ENCODE measurements at places on chromosomes 6 and 20. TPM values are rescaled to one million over a fixed set of nuclear protein-coding genes. Genes with fewer than 3 reads are reported as not detected.
A peak's percentile ranks its signal among the peaks of the same experiment; 100 is the strongest.

GRCh38 chr20:59772373-59772705 is 161.1 kb downstream of the SYCP2 start:
- no peak for DNase-seq

GRCh38 chr6:257774-258173 is 34.5 kb upstream of the DUSP22 start:
- no peak for DNase-seq

GRCh38 chr20:61850457-61850856 is 215.2 kb downstream of the TAF4 start:
- DNase-seq, result no peak

- DNase-seq, result peak; percentile 31
Measured at GRCh38 chr6:73134588-73134987, 90.7 kb downstream of the KHDC1L start.

DNA sequence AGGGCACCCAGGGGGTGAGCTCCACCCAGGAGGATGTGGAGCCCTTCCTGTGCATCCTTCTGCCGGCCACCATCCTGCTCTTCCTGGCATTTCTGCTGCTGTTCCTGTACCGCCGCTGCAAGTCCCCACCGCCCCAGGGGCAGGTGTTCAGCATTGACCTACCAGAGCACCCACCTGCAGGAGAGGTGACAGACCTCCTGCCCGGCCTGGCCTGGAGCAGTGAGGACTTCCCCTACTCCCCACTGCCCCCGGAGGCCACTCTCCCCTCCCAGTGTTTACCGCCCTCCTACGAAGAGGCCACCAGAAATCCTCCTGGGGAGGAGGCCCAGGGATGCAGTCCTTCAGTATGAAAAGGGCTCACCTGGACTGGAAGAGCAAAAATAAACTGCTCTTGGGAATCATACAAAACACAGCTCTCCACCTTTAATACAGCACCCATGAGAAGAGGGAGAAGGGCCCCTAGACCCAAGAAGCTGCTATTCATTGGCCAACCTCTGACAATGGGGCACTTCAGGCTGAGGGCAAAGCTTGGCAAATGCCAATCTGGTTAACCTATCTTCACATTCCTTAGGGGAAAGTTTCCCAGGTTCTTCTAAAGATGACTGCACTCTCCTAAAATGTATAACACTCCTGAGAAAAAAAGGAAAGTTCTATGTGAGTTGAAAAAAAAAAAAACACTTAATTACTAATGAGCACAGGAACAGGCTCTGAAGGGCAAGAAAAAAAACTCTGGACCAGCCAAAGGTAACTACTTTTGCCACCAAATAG is 5.0 kb downstream of the SMIM28 start:
- peak; percentile 21 for DNase-seq

DNA sequence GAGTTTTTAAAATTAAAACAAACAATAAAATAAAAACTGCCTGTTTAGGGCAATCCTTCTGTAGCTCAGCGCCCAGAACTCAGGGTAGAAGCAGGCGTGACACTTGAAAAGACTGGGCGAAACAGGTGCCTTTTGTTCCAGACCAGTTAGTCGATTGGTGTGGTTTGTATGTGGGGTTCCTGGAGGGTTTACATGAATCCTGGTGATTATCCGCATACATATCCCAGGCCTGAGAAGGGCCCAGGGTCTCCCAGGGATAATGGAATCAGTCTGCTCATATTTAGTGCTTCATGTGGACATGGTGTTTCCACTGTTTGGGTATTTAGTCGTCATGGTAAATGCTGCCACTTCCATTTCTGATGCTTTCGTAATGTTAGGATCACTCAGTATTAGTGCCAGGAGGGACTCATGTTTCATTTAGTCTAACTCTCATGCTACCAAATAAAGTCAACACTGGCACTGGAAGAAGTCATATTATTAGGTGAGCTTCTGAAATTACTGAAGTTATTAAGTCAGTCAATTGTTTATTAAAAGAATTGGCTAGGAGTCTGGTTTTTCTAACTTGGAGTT is 116.5 kb downstream of the SAMD5 start:
- DNase-seq, result no peak

DNA sequence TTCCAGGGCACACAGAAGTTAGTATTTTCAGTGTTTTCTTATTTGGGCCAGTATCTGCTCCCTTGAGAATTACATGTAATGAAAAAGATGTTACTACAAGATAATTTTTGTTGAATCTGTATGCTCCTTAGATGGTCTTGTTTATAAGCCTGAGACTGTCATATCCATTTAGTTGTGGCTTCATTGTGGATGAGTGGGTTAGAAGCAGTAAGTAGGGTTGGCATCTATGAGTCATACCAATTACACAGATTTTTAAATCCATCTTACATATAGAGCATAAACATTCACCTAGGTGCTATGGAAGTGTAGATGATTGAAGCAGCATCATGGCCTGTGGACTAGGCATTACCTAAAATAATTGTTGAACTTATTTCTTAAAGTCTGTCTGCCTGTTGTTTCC is 13.5 kb upstream of the BAG2 start:
- DNase-seq, result no peak

- peak; percentile 9 for DNase-seq
Measured at GRCh38 chr20:24752612-24753011, 196.5 kb upstream of the CST7 start.

DNA sequence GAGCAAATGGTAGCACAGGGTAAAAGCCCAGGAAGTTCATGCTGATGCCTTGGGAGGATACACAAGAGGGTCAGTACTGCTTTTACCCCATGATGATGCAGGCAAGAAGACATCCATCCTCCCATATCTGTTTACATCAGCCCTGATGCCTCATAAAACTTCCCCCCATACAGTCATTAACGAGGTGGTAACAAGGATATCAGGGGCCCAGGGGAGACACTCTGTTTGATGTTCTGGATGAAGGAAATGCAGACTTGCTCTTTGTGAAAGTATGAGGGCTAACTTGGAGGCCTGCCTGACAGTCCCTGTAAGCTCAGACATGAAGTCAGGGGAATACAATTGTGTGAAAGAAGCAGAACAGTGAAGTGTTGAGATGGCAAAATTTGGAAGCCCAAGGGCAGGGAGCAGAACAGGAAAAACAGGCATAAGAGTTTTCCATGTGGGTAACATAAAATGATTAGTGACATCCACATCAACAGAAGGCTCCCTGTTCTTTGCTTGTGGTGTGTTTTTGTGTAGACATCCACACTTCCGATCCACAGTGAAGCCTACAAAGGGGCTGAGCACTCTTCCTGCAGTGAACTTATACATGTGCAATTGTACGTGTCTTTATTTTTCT is 813.4 kb downstream of the MAFB start:
- DNase-seq, result no peak

GRCh38 chr6:20109526-20109925 is 102.7 kb downstream of the MBOAT1 start:
- DNase-seq, result no peak

DNA sequence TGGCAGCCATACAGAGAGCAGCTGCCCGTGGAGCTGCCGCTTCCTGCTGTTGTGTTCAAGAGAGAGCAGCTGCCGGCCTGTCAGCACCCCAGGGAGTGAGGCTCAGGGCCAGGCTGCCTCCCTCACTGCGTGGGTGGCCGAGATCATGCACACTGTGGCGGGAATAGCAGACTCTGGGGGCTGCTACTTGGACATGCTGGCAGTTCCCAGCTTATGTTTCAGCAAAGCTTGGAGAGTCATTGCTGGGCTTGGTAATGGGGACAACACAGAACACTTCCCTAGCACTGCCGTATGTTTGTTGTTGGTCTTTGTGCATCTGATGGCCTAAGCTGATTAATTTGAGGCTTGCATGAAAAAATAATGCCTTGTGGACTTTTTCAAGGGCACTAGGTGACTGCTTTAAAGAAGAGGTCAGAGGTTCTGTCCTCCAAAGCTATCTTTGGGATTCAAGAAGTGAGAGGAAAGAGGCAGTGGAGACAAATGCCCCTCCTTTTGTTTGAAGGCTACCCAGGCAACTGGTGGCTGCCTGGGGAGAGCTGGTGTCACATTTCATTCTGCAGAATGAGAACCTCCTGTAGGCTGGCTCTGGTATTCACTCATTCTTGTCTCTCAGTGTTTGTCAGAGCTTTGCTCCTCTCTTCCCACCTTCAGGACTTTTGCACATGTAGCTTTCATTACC is 18.8 kb downstream of the MRAP2 start:
- DNase-seq, result no peak

DNA sequence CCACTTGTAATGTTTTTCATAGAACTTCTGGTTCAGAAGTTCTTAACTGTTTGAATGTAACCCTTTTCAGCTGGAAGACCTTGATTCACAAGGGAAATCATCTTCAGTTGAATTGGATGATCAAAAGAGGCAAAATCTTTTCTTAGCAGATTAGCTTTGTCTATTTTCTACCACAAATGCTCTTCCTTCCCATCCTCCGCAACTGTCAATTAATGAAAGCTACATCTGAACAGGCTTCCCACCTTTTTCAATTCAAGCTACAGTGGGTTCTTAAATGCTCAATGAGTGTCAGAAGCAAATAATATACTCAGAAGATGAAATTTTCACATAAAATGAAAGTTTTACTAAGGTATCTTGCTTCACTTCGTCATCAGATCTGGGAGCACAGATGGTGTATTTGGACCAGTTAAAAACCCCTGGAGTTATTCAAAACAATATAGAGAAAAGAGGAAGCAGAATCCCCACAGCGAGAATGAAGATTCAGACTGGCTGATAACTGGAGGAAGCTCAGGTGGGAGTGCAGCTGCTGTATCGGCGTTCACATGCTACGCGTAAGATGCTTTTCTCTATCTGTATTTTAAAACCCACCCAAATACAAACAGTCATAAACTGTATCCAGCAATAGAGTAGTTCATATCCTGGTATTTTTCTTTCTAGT is 19.4 kb downstream of the QRSL1 start:
- DNase-seq, result no peak

GRCh38 chr6:36019167-36019566 is 5.3 kb downstream of the SLC26A8 start:
- DNase-seq, result no peak

DNA sequence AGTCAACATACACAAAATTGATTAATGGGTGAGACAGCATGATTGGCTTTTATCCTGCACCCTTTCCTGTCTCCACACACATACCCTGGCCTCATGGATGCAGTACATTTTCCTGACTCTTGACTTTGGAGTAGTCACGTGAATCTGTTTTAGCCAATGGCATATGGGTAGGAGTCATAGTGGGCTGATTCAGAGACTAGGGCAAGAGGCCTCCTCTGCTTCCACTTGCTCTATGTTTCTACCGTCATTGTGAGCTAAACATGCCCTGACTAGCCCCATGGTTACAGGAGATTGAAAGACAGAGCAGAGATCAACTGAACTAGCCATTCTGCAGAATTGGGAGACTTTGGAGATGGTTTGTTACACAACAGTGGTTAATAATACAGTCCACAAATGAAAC is 850.0 kb downstream of the DHX35 start:
- no peak for DNase-seq

GRCh38 chr6:104252276-104252675 is 607.4 kb downstream of the HACE1 start:
- no peak for DNase-seq

GRCh38 chr20:41365777-41366545 is 657 bp downstream of the EMILIN3 start:
- DNase-seq, result peak; percentile 80

DNA sequence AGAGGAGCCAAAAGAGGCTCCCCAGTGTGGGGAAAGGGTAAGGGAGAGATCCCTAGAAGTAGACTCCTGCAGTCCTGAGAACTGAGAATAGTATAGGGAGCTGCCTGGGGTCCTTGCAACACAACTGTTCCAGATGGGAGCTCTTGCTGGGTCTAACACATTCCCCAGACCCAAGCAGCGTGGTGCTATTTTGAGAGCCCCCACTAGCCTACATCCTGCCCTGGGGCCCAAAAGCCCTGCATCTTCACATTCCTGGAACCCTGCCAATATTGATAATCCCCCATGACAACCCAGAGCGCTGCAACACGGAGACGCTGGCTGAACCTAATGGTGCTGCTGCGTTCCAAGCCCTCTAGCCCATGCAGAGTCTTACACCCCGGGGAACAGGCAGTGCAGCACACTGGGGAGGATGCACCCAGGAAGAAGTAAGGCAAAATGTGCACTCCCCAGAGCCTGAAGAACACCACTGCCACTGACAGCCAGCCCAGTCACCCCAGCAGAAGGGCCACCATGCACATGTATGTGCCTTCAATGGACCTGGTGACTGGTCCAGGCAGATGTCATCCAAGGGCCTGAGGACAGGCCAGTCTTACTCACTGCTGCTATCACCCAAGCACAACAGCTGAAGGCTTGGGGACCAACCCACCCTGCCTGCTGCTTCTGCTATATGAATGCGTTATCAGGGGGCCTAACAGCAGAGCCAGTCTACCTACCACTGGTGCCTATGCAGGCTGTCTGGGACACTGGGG is 7.0 kb upstream of the RNF217 start:
- no peak for DNase-seq

- DNase-seq, result no peak
Measured at GRCh38 chr6:15871276-15871675, 208.4 kb upstream of the DTNBP1 start.

- DNase-seq, result no peak
Measured at GRCh38 chr20:43863821-43864544, 50.7 kb upstream of the TOX2 start.

DNA sequence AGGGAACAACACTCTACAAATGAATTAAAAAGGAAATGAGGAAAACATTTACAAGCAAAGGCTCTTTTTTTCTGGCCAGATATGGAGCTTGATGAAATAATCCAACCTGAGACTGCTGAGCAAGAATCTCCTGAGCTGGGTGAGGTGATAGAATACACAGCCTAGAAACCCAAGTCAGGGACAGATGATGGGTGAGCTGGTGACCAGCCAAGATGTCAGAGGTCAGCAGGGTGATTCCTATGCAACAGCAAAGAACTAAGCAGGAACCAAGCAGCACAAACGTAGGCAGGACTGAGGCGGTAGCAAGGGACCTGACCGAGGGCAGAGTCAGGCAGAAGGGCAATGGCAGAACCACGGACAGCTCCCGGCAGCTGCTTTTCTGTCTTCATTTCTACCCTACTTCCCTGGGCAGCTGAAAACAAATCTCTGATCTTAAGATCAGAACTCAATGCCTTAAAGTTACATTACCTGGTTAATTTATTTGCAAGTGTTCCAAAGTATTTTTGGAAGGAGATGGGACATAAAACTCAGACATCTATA is 75.1 kb downstream of the CDC40 start:
- DNase-seq, result no peak

- DNase-seq, result no peak
Measured at GRCh38 chr6:155380666-155381332, 66.5 kb upstream of the TFB1M start.

GRCh38 chr6:155311086-155311485 is 3.2 kb downstream of the TFB1M start:
- no peak for DNase-seq

DNA sequence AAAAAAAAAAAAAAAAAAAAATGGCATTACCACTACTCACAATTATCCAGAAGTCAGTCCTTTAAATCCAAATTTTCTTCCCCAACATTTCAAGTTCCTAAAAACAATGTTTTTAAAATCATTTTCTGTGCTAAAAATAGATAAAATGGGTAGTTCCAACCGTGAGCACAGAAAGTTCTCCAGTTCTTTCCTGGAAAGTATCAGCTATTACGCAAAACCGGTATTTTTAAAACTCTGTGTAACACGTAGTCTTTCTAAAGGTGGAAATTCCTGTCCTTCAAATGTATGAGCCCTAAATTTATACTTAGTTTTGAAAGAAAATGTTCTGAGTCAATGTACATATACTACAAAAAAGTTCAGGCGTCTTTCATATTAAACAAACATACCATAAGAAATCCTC is 83.5 kb upstream of the SCAF8 start:
- no peak for DNase-seq

AGER gene
- total RNA-seq, result 543 TPM

NKX2-2 gene
- total RNA-seq, result not detected

PTGIS gene
- total RNA-seq, result 8.4 TPM

FILIP1 gene
- total RNA-seq, result 31.7 TPM

SYCP2 gene
- 1.1 TPM for total RNA-seq

CDH22 gene
- total RNA-seq, result not detected

All from upper lobe of left lung (tissue), 6 donors.